ENCODE measurements at places on chromosomes 12 and 14.
A peak's percentile ranks its signal among the peaks of the same experiment; 100 is the strongest.

DNA sequence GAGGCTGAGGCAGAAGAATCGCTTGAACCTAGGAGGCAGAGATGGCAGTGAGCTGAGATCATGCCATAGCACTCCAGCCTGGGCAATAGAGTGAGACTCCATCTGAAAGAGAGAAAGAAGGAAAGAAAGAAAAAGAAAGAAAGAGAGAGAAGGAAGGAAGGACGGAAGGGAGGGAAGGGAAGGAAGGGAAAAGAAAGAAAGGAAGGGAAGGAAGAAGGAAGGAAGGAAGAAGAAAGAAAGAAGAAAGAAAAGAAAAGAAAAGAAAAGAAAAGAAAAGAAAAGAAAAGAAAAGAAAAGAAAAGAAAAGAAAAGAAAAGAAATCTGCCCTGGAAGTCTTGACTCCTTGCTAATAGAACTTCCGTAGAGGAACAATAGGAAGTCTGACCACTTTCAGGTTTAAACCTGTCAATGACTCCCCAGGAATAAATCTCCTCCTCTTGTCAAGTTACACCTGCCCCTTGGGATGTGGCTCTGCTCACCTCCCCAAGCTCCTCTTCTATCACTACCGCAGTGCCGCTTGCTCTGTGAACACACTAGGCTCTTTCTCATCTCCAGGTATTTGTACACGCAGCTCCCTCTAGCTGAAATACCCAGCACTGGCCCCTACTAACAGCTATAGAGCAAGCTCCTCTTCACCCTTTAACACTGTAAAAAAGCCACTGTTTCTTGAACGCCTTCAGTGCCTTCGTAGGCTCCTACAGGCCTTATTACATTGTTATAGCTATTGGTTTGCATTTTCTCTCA lies 773.1 kb upstream of the TBX3 start:
- DNase-seq = no peak

- peak; percentile 96 for DNase-seq
These were observed 24.0 kb downstream of the SSH1 start for GRCh38 chr12:108833355-108833733.

DNA sequence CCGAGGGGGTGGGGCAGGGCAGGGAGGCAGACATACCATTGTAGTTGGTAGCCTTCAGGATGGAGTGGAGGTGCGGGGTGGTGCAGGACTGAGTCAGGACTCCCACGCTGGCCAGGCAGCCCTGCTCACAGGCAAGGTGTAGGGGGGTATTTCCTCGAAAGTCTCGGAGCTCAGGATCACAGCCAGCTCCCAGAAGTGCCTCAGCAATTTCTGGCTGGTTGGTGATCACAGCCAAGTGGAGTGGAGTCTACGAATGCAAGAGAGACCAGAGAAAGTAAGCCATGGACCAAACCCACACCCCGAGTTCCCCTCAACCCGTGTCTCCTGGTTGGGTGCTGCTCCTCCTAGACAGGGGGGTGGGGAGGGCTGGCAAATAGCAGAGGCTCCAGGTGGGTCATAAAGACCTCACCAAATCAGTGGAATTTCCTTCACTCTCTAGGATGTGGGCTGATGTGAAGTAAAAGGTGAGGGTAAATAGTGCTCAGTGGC lies 1.4 kb downstream of the NFKBIA start:
- DNase-seq = no peak

- no peak for DNase-seq
These were observed 199.1 kb upstream of the KRR1 start for GRCh38 chr12:75710361-75711069.

DNA sequence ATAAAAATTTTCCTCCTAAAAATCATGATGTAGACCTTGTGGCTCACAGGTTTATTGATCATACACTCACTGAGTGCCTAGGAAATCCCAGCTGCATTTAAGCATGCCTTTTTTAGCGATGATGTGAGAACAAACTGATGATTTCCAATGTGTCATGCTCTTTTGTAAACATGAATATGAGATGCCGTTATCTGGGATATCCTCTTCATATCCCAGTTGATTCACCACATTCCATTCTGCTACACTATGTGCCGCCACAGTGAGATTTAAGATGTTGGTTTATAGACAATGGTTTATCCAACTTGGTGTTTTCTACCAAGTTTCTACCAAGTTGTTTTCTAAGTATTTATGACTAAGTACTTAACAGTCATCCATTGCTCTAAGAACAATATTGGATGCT lies 5.2 kb downstream of the OR4E1 start:
- DNase-seq = peak; percentile 87

DNA sequence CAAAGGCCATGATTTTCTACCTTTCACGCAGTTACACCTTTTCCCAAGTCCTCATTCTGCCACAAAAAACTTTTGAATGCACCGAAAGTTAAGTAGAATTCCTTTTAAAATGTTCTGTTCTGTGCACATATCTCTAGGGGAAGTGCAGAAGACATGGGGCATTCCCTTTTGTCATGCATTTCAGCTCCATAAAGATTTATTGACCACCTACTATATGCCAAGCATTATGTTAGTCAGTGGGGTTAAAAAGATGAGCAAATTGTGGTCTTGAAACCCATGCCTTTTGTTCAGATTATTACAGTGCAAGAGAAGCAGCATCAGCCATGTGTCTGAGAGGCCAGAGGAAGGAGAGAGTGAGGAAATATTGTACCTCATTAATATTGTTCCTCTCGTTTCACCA lies 338.5 kb downstream of the RGS6 start:
- no peak for DNase-seq

- DNase-seq = peak; percentile 53
These were observed 103.4 kb upstream of the MAP1LC3B2 start for GRCh38 chr12:116455540-116456329.

- DNase-seq = no peak
These were observed 71.5 kb upstream of the ARHGAP5 start for GRCh38 chr14:32005628-32006027.

DNA sequence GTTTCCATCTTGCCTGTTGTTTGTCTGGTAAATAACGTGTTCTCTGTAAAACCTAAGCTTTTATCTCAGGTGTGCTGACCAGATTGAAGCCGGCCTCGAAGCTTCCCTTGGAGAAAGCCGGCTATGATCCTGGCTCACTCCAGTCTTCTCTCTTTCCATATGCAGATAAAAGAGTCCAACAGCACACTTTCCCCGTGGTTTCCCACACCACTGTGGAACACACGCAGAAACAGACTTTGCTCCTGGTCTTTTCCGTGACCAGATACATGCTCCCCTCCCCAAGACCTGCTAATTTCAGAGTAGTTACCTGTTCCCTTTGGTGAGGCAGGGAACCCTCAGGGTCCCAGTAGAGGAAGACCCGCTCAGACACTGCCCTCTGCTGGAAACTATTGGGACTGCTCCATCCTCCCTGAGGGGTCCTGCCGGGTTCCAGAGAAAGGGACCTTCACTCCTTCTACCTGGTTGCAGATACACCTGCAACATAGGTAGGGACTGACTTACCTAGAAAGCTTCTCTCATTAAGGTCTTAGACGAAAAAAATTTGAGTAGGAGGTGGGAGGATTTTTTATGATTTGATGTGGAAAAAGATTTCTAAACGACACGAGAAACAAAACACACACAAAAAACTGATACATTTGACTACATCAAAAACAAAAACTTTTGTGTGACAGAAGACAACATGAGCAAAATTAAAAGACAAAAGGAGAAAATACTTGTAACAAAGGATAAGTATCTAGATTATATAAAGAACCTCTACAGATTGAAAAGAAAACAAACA lies 415.4 kb upstream of the CCDC196 start:
- no peak for DNase-seq

GRCh38 chr14:39034481-39035296 lies 68.3 kb downstream of the SEC23A start:
- DNase-seq = no peak

DNA sequence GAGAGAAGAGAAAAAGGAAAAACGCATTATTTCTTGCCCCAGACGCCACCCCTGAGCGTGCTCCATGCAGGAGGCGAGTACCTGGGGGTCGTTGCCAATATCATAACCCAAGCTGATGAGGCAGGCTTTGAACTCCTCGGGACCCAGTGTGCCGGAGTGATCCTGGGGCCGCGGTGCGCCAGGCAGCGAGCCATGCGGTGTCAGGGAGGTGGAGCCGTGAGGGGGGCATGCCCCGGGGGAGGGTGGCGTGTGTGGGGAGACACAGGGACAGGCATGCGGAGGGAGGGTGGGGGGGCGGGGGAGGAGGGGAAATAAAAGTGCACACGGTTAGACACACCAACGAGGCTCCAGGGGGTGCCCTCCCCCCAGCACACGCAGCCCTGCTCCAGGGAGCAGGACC lies 86.0 kb upstream of the ZFP36L1 start:
- DNase-seq = no peak

GRCh38 chr14:96047101-96047500 lies 7.9 kb downstream of the C14orf132 start:
- DNase-seq = no peak

- DNase-seq = no peak
These were observed 18.1 kb upstream of the GSG1 start for GRCh38 chr12:13121568-13121967.

- no peak for DNase-seq
These were observed 34.2 kb downstream of the MANSC1 start for GRCh38 chr12:12315838-12316237.

All from HS-27A (cell line).